Activated naive CD4-positive, alpha-beta T cell treated with anti-CD3 and anti-CD28 coated beads for 36 hours (primary cell): ENCODE measurements at places on chromosomes 12 and 14.

DNA sequence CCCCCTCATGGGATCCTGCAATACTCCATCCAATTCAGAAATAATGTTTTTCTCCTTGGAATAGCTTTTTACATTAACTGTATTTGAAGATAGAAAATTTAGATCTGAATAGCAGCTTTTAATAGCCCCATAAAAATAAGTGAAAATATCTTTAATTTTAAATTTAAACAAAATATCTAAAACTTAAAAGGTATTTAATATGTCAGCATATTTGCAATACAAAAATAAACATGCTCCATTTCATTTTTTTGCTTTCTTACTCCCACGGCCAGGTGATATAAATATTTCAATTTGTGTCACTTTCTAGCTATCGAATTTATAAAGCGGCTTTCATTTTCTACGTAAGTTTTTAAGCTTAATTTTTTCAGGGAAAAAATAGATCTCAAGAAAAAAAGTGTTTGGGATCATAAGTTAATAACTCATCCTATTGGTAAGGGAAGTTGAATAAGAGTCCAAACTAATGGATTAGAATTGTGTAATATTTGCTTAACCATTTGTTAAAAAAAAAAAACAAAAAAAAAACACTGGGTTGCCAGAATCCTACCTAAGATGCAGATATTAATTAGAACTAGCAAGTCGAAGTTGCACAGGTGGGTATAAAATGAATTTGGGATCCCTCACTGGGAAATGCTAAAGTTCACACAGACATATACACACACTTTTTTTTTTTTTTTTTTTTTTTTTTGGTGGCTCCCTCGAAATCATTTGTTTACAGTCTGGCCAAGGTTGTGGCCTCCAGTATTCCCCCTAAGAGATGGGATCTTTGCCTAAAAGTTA is 47.6 kb downstream of the PPP2R5C start:
- no peak for DNase-seq

- DNase-seq, result no peak
These were observed 356.2 kb downstream of the NELL2 start for GRCh38 chr12:44519931-44520330.

DNA sequence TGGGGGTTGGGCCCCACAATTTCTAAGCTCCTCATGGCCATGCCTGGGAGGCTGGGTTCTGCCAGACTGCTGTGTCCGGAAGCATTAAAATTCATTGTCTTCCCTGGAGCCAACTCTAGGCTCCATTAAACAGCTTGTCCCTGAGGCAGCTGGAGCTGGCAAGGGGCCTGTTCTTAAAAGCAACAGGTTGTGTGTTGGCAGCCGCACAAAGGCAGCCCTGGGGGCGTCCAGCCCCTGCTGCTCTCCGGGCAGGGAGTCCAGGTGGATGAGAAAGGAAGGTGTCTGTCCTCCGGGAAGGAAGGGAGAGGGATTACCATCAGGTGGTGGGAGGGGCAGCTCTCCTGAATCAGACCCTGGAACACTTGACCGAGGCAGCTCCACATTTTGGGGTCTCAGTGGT is 98.9 kb downstream of the CHST11 start:
- no peak for DNase-seq

DNA sequence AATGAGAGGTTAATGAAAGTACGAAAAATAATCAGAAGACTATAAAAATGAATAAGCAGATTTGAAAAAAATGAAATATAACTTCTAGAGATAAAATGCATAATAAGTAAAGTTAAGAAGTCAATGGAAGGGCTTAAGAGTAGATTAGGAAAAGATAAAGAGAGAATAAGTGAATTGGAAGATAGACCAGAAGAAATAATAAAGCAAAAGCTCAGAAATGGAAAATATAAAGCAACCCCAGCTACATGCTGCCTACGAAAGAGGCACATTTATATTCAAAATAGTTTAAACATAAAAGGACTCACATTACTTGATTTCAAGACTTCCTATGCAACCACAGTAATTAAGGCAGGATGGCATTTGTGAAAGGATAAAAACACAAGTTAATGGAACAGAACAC is 19.9 kb downstream of the ZNF605 start:
- DNase-seq, result no peak

DNA sequence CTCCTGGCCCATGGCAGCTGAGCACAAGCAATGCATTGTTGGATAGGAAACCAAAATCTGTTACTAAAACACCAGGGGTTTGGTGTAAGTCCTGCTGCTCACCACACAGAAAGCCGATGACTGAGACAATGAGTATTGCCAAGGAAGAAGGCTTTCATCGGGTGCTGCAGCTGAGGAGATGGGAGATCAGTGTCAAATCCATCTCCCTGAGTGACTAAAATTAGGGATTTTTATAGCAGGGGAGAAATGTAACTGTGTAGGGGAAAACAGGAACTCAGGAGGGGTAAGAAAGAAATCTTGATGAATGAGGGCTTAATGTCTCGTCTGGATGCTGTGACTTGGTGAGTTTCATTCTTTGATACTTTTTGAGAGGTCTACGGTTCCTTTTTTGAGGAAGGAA is 97.9 kb downstream of the KCNMB4 start:
- DNase-seq, result no peak

DNA sequence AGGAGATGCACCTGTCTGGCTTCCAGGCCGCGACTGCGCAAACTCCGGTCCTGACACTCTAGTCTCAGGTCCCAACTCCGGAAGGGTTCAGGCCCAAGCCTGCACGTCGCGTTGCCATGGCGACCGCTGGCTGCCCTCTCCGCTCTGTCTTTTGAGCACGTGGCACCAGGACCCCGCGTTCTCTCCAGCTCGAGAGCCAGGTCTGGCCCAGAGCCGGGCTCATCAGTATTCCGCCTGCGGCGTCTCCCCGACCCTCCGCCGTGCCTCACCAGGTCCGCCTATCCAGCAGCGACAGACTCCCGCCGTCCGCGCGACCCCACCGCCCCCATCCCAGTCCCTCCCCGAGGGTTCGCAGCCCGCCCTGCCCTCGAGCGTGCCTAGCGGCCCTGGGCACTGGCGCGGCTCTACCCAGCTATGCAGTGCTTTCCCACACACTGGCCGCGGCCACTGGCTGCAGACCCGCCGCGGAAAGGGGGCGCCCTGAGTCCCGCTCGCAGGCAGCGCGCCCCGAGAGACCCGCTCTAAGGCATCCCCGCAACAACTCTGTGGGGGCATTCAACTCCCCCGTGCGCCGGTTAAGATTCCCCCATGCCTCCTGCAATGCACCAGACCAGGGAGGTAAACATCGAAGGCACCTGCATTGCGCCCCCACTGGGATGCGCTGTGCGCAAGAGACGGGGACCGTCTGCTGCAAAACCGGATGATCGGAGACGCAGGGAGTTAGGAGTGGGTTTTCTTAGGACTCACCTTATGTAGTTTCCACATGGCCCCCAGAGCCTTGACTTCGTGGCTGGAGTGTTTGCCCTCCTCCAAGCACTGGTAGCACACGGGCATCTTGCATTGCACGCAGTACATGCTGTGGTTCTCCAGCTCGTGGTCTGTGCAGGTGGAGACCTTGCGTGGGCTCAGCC is 1.3 kb downstream of the TRIM9 start:
- peak; percentile 75 for DNase-seq

DNA sequence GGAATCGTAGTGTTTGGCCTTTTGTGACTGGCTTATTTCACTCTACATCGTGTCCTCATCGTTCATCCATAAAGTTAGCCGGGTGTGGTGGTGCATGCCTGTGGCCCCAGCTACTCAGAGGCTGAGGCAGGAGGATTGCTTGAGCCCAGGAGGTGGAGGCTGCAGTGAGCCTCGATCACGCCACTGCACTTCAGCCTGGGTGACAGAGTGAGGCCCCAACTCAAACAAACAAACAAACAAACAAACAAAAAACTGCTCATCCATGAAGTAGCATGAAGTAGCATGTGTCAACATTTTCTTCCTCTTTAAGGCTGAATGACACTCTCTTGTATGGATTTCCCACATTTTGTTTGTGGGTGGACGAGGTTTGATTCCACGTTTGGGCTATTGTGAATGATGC is 44.0 kb upstream of the MEG3 start:
- DNase-seq, result no peak

GRCh38 chr12:81114226-81114625 is 36.3 kb downstream of the ACSS3 start:
- no peak for DNase-seq

- no peak for DNase-seq
These were observed 2.8 kb downstream of the KLRC4 start for GRCh38 chr12:10406725-10407124.

DNA sequence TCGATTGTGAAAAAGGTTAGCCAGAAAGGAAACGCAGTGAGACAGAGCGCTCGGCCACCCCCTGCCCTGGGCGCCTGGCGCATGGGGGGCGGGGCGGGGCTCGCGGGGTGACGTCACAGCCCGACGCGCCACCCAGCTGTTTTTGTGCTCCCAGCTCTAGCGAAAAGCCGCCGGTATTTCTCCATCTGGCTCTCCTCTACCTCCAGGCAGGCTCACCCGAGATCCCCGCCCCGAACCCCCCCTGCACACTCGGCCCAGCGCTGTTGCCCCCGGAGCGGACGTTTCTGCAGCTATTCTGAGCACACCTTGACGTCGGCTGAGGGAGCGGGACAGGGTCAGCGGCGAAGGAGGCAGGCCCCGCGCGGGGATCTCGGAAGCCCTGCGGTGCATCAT is at the start of gene GABARAPL1:
GABARAPL1 (plus strand) TSS at position 139 of the 393 bp plus-strand sequence; CDS start at position 392, 253 bp downstream.
- DNase-seq, result peak; percentile 72

GRCh38 chr12:45122768-45123380 is 72.0 kb upstream of the DBX2 start:
- DNase-seq, result no peak

DNA sequence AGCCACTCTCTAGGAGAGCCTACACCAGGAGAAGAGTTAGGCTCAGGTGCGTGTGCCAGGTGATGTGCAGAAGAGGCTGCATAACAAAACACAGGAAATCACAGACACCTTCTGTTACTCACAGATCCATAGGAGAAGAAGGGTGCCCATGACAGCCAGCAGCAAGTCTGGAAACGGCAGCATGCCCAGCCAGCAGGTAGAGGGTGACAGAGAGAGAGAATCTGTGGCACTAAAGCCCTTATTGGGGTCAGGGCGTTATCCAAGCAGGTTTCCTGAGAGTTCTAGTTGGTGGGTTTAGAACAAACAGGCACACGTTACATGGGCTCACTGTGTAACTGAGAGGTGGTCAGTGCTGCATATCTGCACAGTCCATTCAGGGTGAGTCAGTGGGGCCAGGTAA is 14.9 kb upstream of the SLC8A3 start:
- no peak for DNase-seq

GRCh38 chr14:102826751-102827675 is 49.8 kb downstream of the TRAF3 start:
- no peak for DNase-seq

DNA sequence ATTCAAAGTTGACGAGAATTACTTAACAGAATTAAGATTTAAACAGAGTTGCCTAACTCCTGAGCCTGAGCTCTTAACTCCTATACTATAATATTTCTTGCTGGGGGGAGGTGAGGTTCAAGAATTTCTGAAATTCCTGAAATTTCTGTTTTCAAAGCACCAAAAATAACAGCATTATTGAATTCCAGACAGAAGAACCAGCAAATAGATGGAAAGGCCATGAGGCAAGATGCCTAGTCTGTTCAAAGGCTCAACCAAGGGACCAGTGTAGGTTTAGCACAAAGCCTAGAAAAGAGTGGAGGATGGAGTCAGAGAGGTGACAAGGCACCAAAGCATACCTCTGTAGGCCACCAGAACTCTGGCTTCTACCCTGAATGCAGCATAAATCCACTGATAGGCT is 76.4 kb downstream of the PPP1R12A start:
- DNase-seq, result no peak

DNA sequence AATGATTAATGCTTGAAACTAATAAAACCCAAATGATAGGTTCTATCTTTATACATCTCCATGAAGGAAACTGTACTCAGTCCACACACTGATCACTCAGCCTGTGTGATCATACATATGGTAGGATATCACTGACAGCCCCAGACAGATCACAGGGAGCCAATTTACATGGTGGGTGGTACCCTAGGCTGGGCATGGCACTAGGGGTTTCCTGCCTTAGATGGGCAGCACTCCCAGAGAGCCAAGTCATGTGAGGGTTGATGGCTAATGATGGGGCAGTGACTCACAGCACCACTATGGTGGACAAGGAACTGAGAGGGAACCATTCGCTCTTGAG is 89.6 kb upstream of the PTPRR start:
- DNase-seq, result no peak

- DNase-seq, result no peak
These were observed 35.6 kb downstream of the DGLUCY start for GRCh38 chr14:91149462-91149861.

- no peak for DNase-seq
These were observed 2.1 kb downstream of the TDP1 start for GRCh38 chr14:89957791-89958190.

GRCh38 chr14:22994762-22995275 is 12.5 kb upstream of the AJUBA start:
- peak; percentile 56 for DNase-seq

GRCh38 chr12:32727237-32727636 is 28.5 kb downstream of the YARS2 start:
- DNase-seq, result no peak

DNA sequence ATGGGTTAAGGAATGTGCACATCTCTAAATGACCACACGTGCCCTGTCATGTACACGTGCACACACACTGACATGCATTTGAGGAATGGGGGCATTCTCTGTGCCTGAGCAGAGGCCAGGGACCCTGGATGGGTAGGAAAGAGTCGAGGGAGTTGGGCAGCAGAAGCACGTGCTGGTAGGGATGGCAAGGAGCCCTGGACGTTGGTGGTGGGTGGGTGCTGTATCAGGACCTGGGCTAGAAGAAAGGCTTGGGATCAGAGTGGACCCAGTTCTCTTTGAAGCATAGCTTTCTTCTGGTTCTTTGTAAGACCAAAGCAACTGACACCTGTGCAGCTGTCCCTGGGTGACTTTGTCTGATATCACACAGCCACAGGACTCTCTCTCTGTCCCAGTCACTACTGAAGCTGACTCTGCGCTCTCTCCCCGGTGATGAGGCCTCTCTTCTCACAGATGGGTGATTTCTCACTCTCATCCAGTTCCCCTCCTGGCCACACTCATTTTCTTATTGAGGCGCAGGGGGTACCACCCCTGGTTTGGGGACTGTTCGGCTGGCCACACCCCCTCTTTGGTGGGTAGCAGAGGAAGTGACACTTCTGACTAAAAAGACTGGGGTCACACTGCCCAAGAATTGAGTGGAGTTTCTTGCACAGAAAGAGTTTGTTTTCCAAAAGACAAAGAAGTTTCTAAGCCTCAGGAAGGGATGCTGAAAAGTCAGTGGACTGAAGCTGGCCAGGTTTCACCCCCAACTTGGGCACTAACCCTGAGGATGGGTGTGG is 171.7 kb upstream of the RTL1 start:
- DNase-seq, result no peak

- DNase-seq, result no peak
These were observed 48.5 kb downstream of the CDC42BPB start for GRCh38 chr14:103008768-103009357.

GRCh38 chr12:69324797-69325466 is 23.2 kb upstream of the LYZ start:
- no peak for DNase-seq
